ENCODE measurements at places on chromosomes 13 and 19.

- no peak for DNase-seq
Measured at GRCh38 chr13:109599901-109600657, 186.3 kb downstream of the IRS2 start.

DNA sequence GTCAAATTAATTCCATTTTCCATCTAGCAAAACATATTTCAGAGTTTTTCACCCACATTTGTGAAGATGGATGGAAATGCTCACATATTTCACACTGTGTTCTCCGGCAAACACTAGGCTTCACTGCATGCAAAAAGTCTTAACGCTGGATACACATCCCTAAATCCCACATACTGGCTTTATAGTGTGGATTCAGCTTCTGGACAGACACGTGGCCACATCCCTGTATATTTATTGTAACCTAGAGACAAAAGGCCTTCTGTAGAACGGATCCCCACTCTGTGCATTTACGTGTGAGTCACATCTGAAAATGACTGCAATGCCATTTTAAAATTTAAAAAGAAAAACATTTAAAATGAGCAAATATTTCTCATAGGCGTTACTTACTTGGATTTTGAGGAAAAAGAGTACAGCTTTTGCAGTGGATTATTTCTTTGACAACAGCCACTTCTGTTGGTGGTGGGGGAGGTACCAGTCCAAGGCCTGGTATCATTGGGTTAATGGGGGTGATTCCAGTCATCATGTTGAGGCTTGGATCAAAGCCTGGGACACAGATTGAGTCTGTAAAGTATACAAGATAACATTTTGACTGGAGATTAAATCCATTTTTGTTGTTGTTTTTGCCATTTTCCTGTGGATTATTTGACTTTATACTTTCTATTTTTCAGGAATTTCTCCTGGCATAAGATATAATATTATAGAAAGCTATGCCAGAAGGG lies 337.7 kb downstream of the DNAJC15 start:
- no peak for DNase-seq

- no peak for DNase-seq
Measured at GRCh38 chr13:39394796-39395678, 208.0 kb downstream of the LHFPL6 start.

DNA sequence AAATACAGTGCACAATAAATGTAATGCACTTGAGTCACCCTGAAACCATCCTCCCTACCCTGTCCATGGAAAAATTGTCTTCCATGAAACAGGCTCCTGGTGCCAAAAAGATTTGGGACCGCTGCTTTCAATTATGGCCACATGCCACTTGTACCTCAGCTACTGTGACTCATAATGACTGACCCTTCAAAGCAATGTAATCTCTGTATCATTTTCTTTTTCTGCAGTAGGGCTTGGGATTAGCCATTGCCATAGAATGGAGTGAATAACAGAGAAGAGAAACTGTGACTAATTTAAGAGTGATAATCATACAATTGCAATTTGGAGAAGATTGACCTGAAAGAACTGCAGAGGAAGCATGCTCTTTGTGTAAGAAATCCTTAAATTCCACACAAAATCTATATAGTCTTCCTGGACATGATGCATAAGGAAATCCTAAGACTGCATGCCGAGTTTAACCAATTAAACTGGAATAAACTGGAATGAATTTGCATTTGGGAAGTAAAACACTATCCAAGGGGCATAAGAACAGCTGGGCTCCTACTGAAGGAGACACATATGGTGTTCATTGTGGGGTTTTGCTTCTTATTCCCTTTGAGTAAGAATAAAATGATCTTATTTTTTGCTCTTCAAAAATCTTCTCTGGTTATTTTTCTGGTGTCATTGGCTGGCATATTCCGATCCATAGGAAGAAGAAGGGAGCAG lies 59.5 kb upstream of the SLC7A1 start:
- DNase-seq, result no peak

- no peak for DNase-seq
Measured at GRCh38 chr13:114229506-114229905, 5.2 kb upstream of the CDC16 start.

Measured in stimulated activated CD4-positive, alpha-beta T cell treated with anti-CD3 and anti-CD28 coated beads, Interleukin-15, amount 100 ng/mL, for 48 hours (primary cell).